Keratinocyte (primary cell): ENCODE measurements at places on chromosomes 2 and 18. TPM values are rescaled to one million over a fixed set of nuclear protein-coding genes. Genes with fewer than 3 reads are reported as not detected.

DNA sequence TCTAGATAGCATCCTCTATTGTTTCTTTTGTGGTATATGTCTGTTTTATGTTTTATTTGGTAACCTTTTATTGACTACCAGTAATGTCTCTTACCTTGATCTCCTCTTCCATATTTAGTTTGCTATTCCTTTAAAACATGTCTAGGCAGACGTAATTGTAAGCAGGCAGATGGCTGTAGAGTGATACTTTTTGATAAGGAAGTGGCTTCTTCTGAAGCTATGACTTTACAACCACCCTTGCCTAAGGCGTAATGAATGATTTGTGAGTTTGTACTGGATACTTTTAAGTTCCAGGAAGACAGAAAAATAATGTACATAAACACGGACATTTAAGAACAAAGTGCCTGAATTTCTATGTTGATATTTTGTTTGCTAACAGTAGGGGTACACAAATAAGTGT is 85.6 kb downstream of the ZNF804A start:
- peak; percentile 52 for DNase-seq

The RUFY4 gene
- not detected in 3 replicates for polyA plus RNA-seq

GRCh38 chr2:173866874-173867618 is 98.1 kb downstream of the SP3 start:
- DNase-seq: no peak

GRCh38 chr18:3151399-3152264 is 68.1 kb downstream of the MYOM1 start:
- no peak for DNase-seq

The MC4R gene
- 0.03 TPM in 1 of 3 replicates, not detected in the others for polyA plus RNA-seq

DNA sequence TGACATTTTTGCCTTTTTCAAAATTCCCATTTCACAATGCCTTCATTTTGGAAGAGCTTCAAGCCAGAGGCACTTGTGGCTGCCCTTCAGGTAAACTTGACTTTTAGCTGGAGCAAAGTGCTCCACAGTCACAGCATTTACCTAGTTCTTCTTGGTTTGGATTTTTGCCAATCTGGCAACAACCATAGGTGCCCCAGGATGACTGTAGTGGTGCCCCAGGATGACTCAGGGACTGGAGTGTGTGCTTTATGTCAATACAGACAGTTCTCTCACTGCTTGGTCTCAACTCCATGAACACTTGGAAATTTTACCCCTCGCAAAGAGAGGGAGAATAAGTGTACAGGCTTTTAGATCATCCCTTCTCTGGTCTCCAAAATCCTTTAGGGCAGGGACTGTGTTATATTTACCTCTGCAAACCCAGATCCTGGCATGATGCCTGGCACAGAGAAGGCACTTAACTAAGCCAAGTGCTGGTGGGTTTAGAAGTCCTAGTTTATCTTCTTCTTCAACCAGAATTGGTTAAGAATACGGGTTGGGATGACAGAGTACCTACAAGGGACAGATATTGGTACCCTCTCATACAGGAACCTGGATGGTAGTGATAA is 15.3 kb upstream of the PTPN4 start:
- DNase-seq: no peak
